GM19239 (cell line): ENCODE measurements at places on chromosomes 11 and 22.

DNA sequence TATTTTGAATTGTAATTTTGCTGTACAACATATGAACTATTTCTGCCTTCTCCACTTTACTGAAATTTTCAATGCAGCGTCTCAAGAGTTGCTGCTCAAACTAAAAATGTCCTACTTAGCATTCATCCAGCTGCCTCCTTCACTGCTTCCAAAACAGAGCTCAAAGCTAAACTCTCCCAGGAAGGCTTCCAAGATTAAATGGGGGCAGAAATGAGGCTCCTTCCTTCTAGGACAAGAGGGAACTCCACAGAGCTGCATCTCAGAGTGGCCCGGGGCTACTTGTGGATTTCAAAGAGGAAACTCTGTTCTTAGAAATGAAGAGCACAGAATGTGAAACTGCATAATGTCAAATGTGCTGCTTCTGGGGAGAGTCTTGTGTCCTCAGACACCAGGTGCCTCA lies 295.9 kb upstream of the NCAM1 start:
- no peak for DNase-seq

- DNase-seq, result no peak
Measured at GRCh38 chr22:19840955-19841640, 13.6 kb downstream of the GNB1L start.

DNA sequence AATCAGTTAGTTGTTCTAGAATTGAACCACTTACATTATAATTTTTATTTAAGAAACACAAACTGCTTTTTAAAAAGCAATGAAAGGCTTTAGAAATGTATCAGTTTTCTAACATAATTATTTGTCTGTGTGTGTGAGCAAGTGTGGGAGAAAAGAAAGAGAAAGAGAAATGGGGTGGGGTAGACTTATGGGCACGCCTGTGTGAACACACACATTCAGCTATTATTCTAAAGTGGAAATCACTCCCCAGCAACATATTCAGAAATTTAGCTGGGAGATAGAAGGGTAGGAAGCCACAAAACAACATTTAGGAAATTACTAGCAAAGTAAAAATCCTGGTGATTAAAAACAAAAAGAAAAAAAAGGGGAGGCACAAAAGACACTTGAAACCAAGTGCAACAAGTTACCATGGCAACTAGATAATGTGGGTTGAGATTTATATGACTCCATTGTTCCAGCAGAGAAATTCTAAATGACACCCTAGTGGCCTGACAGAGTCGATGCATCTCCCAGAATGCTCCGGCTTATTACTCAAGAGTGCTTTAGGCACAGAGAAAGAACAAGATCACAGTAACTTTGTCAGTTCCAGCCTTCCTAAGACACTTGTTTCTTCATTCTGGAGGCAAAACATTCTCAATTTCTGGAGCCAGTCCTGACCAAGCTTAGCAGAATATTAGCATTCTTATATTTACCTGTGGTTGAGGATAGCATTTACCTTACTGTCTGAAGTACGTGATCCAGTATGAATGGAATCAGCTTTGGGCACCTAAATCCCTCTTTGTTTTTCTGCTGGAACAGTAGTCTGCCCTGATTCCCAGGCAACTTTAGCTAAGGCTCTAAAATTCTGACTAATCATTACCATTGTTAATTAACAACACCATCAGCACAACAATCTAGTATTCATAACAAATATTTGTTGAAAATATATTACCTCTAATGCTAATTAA lies 444.4 kb downstream of the DLG2 start:
- DNase-seq, result no peak

GRCh38 chr11:47514825-47515647 lies 37.9 kb downstream of the CELF1 start:
- no peak for DNase-seq

DNA sequence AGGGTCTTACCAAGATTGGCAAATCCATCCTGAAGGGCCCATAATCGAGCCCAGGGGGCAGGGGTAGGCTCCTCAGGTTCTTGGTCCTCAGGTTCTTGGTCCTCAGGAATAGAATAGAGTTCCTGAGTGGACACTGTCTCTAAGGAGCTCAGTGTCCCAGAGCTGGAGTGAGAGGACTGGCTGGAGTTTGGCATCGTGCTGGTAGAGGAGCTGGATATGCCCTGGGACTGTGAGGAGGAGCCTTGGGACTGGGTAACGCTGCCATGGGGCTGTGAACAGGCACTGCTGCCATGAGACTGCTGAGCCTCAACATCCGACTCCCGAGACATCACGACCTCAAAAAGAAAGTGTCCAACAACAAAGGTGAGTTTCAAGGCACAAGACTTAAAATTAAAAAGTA lies 7.2 kb downstream of the CHEK2 start:
- DNase-seq, result no peak

- no peak for DNase-seq
Measured at GRCh38 chr11:44468345-44468988, 97.0 kb upstream of the CD82 start.

GRCh38 chr11:20584093-20584774 lies 15.2 kb upstream of the SLC6A5 start:
- DNase-seq, result no peak

DNA sequence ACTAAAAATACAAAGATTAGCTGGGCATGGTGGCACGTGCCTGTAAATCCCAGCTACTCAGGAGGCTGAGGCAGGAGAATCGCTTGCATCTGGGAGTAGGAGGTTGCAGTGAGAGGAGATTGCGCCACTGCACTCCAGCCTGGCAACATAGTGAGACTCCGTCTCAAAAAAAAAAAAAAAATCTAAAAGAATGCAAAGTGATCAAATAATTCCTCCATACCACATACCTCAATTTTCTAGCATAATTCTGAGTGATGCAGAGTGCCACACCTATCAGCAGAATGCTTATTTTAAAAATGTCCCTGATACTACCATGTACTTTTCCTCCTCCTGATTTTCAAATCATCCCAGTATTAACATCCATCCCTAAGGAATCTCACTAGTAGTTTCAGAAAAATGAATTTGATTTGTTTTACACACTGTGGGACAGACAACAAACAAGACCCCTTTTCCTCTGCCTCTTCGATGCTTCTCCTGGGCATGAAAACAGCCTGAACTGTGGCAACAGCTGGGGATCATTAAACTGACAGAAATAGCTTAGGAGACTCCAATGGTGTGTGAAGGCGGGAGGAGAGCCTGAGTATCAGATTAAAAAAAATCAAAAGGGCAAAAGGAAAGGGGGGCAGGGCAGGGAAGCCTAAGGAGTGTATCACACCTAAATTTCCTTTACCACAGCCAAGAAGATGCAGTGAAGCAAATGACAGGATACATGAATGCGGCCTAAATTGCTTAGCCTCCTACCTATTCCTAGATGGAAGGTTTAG lies 114.7 kb downstream of the SGSM3 start:
- DNase-seq, result no peak

- DNase-seq, result no peak
Measured at GRCh38 chr22:24008022-24008283, 2.7 kb upstream of the GSTT4 start.

GRCh38 chr22:44729391-44730021 lies 22.9 kb upstream of the ARHGAP8 start:
- DNase-seq, result no peak

DNA sequence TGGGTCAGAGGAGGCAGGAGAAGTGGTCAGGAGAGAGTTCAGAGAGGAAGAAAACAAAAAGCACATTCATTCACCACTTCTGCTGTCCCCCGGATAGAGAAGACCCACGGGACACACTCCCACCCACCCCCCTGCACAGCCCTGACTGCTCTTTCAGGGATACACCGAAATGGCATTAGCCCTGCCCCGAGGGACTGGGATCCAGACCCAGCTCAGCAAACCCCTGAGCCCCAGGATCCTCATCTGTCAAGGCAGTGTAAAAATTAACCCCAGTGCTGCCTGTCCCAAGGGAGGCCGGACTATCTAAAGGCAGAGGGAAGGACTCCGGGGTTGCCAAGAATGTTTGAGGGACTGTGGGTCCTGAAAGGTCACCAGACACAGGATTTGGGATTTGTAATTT lies 31.2 kb downstream of the TPBGL start:
- no peak for DNase-seq
